Hepatocyte (in vitro differentiated cells): ENCODE measurements at places on chromosomes 13 and 19. TPM values are rescaled to one million over a fixed set of nuclear protein-coding genes. Genes with fewer than 3 reads are reported as not detected.

- no peak for DNase-seq
These were observed 494.8 kb downstream of the TBC1D4 start for GRCh38 chr13:74987124-74987690.

DNA sequence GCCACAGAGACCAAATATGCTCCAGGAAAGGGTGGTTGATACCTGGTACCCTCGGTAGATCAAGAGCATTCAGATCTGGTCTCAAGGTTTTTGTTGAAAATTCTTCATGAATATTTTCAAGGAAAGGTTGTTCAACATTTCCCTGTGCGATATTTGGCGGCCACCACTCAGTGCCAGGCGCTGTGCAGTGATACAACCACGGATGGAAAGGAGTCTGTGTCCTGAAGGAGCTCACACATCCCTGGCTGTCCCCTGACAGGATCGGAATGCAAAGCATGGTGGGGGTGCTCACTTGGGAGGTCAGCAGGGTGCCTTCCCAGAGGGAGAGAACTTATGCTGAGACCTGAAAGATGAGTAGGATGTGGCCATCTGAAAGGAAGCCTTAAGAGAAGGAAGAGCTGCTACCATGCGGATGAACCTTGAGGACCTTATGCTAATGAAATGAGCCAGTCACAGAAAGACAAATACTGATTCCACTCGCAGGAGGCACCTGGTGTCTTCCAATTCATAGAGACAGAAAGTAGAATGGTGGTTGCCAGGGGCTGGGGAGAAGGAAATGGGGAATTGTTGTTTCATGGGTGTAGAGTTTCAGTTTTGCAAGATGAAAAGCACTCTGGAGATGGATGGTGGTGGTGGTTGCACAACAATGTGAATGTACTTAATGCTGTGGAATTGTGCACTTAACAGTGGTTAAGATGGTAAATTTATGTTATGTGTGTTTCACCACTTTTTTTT lies 41.6 kb downstream of the HSPH1 start:
- DNase-seq = no peak

- no peak for DNase-seq
These were observed 1074.4 kb upstream of the PRR20A start for GRCh38 chr13:56066321-56066720.

- DNase-seq = no peak
These were observed 118.8 kb downstream of the NUFIP1 start for GRCh38 chr13:44870456-44870929.

GRCh38 chr13:112775791-112776279 lies 86.0 kb downstream of the ATP11A start:
- no peak for DNase-seq

DNA sequence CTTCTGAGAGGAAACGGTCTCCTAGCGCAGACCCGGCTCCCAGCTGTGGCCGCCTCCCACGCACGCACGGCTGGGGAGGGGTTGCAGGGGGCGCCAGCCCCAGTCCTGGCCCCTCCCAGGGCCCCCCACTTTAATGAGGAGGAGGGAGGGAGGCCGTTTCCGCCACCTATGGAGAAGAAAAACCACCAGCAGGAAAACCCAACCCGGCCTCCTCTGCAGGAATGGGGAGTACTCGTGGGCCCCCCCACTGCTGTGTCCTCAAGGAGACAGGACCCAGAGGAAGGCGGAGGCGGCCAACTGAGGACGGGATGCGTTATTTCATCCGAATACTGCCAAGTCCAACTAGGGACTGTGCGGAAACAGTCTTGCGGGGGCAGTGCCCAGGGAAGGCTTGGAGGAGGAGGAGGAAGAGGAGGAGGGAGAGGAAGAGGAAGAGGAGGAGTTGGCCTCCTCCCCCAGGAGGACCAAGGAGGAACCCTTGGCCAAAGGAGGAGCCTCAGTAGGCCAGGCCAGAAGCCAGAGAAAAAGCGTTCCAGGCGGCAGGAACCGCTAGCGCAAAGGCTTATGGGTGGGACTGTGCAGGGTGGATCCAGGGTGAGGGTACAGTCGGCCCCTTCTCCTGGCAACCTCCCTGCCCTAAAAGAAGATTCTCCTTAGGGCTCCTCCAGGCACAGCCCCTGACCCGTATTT lies 3.9 kb upstream of the SSBP4 start:
- peak; percentile 70 for DNase-seq

DNA sequence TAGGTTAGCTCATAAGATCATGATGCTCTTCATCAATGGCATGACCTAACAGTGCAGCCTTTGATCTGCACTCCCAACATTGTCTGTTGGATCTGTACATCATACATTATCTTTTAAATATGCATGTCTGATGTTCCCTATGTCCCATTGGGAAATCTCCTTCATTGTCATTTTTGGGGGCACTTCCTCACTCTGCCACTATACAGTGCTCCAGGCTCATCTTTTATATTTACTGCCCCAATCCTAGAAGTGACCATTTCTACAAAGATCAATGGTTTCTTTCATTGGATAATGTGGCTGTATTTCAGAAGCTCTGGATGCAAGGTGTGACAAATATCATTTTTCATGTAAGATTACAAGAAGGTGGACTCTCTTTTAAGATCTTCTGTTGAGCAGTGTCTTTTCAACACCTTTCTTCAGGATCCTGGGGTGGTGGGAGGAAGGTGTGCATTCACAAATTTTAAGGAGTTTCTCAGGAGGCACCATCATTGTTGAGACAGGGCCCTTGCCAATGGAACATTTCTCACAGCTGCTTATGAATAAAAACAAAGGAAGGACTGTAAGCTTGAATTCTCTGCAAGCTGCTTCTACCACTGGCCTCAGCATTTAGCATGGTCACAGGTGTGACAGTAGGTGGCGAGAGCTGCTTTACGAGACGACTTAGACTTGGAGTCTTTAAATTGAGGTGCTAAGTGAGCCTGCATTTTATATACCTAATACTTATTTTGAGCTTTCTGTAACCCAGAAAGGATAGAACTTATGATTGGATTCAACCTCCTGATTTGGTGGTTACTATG lies 403.0 kb downstream of the LMO7 start:
- no peak for DNase-seq

- peak; percentile 55 for DNase-seq
These were observed 603 bp downstream of the TM9SF2 start for GRCh38 chr13:99501848-99502301.

DNA sequence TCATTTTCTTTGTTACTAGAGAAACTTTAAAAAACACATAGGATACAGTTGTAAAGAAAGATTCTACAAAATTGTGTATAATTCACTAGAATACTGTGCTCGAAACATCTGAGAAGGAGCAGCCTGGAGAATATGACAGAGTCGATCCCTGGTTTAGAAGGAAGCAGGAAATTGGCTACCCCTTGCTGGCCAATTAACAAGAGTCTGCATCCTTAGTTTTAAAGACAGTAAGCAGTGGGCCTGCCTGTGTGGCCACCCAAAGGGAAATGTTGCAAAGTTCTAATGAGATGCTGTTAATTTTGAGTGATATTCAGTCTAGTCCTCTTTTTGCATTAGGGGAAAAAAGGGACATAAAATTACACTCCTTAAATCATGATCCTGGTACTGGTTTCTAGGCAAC lies 988.6 kb downstream of the PCDH17 start:
- DNase-seq = no peak

DNA sequence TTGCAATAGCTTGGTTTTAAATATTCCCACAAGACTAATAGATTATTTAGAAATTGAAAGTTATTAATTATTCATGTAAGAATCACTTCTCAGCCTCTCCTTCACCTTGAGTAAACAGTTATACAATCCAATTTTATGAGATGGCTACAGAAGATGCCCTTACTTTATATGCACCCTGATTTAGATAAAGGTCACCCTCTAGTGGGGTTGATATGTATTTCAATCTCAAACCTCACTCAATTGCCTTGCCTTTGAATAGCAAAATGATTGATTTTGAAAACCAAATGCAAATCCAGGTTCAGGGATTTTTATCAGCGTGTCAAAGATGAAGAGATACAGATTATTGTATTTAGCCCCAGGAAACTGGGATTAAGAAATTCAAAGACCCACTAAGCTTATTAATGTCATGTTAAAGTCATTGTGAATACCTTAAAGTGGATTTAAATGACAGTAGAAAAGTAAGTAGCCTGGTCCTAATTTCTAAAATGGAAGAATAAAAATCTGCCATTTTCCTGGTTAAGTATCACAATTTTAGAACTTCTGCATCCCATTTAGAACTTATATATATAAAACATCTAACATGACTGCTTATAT lies 305.1 kb downstream of the ITGBL1 start:
- peak; percentile 30 for DNase-seq

DNA sequence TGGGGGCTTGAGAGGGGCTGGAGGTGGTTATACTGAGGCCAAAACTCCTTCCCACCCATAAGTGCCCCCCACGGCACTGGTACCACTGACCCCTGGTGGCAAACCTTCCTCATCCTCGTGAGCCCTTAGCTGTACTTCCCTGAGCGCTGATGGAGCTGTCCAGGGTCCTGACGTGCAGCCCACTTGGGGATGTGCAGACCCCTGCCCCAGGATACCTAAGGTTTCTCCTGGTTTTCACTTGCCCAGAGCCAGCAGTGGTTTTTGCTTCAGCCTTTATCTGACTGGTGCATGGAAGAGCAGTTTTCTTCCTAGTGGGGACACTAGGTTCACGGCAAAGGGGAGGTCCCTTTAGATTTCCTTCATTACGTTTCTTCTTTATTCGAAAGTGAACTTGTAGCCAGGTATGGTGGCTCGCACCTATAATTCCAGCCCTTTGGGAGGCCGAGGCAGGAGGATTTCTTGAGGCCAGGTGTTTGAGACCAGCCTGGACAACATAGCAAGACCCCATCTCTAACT lies 28.7 kb upstream of the KCTD15 start:
- DNase-seq = peak; percentile 80

DNA sequence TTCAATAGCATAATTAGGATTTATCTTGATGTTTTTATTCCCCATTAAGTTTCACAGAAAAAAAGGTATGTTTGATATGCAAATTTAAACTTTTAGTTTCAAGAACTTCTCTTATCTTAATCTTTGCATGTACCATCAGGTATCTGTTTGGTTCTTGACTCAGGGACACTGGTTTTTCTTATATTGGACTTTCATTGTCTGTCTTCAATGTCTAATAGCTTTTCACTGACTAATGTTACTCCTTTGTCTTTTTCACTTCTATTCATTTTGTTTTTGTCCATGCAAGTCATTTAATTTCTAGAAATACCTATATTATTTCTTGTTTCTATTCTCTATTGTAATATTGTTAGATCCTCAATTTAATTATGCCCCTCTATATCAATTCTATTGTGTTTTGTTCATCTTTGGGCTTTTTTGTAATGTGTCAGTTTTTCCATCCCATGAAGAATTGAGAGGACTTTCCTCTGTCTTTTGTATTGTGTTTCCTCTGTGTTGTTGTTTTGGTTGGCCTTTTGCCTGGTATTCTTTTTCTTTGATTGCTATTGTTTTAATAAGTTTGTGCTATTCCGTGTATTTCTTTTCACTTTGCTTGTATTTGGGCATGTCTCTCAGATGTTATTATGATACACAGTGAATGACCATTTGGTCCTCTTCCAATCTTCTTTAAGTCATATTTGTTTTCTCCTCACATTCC lies 58.3 kb upstream of the ANKRD10 start:
- DNase-seq = no peak

GRCh38 chr19:4369109-4369887 lies 25.9 kb downstream of the MPND start:
- no peak for DNase-seq

DNA sequence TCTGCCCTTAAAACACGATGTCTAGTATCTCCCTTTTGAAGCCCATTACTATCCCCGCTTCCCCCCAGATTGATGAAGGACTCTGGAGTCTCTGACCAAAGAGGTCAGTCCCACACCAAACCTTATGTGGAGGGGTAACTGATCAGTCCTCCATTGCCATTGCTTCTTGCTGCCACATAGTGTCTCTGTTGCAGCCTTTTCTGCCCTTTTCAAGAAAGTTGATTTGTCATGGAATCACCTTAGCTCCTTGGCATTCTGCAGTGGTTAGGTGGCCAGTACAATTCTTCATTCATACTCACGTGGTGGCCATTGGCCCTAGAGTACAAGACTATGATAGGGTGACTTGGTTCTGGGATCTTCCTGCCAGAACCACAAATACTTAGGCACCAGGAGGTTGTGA lies 8.4 kb upstream of the HTR2A start:
- no peak for DNase-seq

GRCh38 chr19:45693106-45693788 lies 781 bp downstream of the QPCTL start:
- peak; percentile 89 for DNase-seq

DNA sequence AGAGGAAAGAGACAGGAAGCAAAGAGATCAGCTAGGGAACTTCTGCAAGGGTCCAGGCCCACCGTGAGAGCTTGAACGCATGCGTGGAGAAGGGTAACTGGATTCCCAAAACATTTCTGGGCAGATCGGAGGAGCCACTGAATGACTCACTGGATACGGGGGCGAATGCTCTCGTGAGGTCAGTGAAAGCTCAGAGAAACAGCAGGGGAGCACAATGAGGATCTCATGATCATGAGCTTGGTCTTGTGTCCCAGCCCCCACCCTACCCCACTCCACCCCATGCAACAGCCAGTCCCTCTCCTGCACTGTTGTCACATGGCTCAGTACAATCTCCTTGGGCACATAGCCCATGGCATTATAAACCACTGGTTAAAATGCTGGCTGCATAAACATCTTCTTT lies 40.6 kb downstream of the DCLK1 start:
- no peak for DNase-seq

GRCh38 chr13:33490461-33491327 lies 205.1 kb upstream of the STARD13 start:
- no peak for DNase-seq

DNA sequence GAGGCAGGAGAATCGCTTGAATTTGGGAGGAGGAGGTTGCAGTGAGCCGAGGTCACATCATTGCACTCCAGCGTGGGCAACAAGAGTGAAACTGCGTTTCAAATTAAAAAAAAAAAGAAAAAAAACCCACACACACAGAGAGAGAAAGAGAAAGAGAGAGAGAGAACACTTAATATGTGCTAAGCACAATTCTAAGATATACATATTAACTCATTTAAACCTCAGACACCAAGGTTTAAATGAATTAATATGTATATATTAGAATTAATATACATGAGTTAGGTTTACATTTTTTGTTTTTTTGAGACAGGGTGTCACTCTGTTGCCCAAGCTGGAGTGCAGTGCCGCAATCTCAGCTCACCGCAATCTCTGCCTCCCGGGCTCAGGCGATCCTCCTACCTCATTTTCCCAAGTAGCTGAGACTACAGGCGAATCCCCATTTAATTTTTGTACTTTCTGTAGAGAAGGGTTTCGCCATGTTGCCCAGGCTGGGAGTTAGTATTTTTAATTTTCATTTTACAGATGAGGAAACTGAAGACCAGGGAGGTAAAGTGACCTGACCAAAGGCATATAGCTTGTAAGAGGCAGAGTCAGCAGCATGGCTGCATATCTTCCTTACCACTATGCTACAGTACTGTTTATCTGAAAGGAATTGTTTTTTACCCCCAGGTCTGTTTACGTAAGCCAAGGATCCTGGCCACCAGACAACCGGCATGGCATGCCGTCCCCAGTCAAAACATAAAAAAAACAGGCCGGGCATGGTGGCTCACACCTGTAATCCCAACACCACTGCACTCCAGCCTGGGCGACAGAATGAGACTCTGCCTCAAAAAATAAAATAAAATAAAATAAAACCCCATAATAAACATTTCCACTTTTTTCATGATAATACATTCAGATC lies 2.3 kb downstream of the SYMPK start:
- DNase-seq = no peak

- DNase-seq = no peak
These were observed 3.8 kb downstream of the DMRTC2 start for GRCh38 chr19:41848666-41849065.

LILRA2 gene
- polyA plus RNA-seq = not detected in 2 replicates

ZNF546 gene
- polyA plus RNA-seq = 1.1 and 1.7 TPM in 2 replicates

PLK5 gene
- polyA plus RNA-seq = 0.12 and 0.53 TPM in 2 replicates

CLEC4M gene
- polyA plus RNA-seq = not detected in 2 replicates

ACP7 gene
- 0.13 and 0.21 TPM in 2 replicates for polyA plus RNA-seq

C19orf18 gene
- 1.9 and 2.0 TPM in 2 replicates for polyA plus RNA-seq

PABPC3 gene
- 0.06 and 0.11 TPM in 2 replicates for polyA plus RNA-seq

HSD17B14 gene
- polyA plus RNA-seq = 91.9 and 107 TPM in 2 replicates

ANGPTL8 gene
- 14.4 and 20.8 TPM in 2 replicates for polyA plus RNA-seq

TNNT1 gene
- 32.1 and 86.4 TPM in 2 replicates for polyA plus RNA-seq
